ENCODE measurements at places on chromosomes 12 and 14.

- DNase-seq = no peak
Measured at GRCh38 chr12:2267703-2268470, 215.1 kb downstream of the CACNA1C start.

- peak; percentile 69 for DNase-seq
Measured at GRCh38 chr12:123937707-123938591, 34.7 kb downstream of the CCDC92 start.

GRCh38 chr14:91926131-91926890 lies 21.2 kb downstream of the FBLN5 start:
- DNase-seq = no peak

DNA sequence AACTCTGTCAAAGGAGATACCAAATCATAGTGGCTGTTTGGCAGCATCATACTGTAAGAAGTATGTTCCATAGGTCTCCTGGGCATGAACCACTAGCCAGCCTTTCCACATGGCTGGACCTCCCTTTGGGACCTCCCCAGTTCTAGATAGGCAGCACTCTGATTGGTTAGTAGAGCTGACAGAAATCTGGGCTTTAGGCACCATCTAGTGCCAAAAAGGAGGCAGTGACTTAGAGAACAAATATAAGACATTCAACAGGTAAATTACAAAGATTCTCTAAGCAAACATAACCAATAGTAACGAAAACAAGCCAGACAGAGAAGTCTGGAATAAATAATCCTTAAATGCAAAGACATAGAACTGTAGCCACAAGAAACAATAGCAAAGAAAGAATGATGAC lies 148.0 kb upstream of the PDE3A start:
- DNase-seq = no peak

DNA sequence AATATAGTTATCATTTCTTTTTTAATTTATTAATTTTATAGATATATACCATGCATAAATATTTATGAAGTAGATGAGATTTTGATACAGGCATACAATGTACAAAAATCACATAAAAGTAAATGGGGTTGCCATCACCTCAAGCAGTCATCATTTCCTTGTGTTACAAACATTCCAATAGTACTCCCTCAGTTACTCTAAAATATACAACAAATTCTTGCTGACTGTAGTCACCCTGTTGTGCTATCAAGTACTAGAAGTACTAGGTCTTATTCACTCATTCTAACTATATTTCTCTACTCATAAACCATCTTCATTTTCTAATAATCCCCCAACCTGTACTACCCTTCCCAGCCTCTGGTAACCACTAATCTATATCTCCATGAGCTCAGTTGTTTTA lies 432.6 kb upstream of the SYT1 start:
- no peak for DNase-seq

DNA sequence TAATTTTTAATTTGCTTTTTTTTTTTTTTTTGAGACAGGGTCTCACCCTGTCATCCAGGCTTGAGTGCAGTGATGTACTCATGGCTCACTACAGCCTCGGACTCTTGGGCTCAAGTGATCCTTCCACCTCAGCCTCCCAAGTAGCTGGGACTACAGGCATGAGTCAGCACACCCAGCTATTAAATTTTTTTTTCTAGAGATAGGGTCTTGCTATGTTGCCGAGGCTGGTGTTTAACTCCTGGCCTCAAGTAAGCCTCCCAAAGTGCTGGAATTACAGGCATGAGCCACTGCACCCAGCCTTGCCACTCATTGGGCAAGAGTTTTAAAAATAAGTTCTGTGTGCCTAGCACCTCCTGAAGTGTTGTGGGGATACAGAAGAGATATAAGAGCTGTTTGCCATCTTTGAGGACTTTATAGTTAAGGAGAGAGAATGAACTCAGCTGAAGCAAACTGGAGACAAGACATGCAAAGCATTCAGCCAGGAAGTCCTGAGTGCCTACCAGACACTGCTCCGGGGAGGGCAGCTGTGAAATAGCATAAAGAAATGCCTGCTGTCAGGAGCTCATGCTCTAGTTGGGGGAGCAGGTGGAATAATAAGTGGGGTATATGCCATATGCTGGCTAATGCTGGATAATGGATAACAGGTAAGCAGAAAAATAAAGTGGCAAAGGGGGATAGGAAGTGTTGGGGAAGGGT lies 15.0 kb upstream of the EMP1 start:
- DNase-seq = no peak

DNA sequence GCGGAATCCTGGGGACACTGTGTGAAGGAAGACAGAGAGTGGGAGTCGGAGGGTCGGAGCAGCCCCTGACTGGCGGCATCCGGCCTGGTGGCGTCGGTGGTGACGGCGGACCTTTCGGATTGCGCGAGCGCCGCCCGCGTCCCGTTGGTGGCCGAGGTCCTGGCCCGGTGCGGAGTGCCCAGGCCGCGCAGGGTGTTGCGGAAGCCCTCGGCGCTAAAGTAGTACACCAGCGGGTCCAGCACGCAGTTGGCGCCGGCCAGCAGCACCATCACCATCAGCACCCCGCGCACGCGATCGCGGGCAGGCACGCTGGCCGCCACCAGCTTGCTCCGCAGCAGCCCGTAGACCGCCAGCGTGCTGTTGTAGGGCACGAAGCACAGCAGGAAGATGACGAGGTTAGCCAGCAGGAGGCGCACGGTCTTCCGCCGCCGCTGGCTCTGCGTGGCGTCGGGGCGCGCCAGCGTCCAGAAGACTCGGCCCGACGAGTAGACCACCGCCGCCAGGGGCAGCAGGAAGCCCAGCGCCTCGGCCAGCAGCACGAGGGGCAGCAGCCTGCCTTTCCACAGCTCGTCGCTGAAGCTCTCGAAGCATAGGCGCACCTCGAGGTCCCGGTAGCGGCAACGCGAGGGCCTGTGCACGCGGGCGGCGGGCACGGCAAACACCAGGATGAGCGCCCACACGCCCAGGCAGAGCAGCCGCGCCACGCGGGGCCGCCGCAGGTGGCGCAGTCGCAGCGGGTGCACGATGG lies 13.1 kb upstream of the CHD4 start:
- peak; percentile 37 for DNase-seq

DNA sequence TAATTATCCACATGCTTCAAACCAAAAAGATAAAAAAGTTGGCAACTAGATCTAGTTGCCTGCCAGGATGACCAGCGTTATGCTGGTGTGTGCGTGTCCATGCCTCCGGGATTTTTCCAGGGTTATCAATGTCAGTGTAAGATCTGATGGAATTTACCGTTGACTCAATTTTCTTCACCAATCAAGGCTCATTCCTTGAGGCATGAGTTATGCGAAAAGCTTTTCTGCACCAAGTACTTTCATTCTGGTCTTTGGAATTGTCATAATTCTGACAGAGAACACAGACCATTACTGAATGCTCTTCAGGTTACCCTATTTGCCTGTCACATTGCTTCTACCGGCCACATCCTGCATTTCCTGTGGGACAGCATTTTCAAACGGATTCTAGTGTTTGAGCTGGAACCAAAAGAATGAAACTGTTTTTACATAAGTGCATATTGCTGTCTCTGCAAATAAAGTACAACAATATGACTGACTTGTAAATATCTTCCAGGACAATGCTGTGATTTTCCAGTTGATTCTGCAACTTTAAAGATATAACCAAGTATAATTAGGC lies 91.8 kb downstream of the DUSP16 start:
- DNase-seq = no peak

DNA sequence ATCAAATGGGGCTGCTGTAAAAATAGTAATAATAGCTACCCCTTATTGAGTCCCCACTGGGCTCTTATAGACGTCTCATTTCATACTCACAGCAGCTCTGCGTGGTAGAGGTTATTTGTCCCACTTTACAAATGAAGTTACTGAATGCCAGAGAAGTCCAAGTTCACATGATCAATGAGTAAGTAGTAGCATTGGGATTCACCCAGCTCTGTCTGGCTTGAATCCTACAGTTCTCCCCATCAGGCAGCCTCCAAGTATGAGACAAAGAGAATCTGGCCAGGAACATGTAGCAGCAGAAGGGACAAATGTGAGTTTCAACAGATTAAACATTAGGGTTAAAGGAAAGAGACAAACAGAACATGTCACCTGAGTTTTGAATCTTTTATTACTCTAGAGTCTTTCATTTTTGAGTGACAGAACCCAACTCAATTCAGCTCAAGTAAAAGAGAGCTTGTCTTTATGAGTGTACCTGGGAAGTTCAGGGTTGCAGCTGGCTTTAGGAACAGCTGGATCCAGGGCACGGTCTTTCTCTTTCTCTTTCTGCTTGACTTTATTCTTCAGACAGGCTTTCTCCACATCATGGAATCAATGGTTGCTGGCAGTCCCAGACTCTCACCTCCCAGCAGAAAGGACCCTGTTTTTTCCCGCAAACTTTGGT lies 64.1 kb upstream of the JDP2 start:
- DNase-seq = no peak

- DNase-seq = no peak
Measured at GRCh38 chr12:53067074-53067992, 11.9 kb downstream of the SPRYD3 start.

- no peak for DNase-seq
Measured at GRCh38 chr12:57881475-57881874, 34.9 kb upstream of the CTDSP2 start.

DNA sequence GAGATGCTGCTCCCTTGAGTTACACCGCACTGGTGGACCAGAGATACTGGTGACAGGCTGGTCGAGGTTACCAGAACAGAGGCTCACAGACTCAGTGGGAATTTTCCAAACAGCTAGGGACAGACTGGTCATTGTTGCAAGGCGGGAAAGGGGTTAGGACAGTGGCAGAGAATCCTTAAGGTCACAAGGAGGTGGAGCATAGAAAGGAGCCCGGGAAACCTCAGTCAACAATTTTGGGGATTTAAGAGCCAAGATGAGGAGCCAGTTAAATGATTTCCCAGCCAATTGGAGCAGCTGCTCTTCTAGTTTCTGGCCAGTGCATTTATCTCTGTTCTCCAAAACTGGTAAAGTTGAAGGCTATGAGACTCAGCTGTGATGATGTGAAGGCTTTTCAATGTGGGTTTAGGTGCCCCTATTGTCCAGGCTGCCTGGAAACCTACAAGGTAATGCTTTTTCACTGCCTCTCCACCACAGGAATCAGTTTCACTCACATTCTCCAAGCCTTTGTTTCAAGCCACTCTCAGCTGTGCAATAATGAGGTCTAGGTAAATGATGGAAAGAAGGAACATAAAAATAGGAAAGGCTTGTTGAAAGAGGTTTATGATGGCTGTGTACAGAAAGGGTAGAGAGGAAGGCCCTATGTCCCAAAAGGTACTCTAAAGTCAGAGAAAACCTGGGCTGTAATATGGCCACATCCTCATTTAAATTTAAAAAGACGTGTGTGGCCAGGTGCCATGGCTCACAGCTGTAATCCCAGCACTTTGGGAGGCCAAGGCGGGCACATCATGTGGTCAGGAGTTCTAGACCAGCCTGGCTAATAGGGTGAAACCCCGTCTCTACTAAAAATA lies 7.0 kb upstream of the TNS2 start:
- DNase-seq = no peak

DNA sequence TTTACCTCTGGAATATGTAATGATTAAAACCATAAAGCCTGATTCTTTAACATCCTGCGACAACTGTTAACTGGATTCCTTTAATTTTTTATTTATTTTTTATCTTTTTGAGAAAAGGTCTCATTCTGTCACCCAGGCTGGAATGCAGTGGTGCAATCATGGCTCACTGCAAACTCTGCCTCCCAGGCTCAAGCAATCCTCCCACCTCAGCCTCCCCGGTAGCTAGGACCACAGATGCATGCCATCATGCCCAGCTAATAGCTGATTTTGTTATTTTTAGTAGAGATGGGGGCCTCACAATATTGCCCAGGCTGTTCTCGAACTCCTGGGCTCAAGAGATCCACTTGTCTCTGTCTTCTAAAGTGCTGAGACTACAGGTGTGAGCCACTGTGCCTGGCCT lies 3.7 kb downstream of the MYBPC1 start:
- DNase-seq = no peak

GRCh38 chr12:89424389-89424788 lies 72.1 kb upstream of the DUSP6 start:
- DNase-seq = no peak

GRCh38 chr14:69363055-69363454 lies 35.0 kb downstream of the ERH start:
- DNase-seq = no peak

DNA sequence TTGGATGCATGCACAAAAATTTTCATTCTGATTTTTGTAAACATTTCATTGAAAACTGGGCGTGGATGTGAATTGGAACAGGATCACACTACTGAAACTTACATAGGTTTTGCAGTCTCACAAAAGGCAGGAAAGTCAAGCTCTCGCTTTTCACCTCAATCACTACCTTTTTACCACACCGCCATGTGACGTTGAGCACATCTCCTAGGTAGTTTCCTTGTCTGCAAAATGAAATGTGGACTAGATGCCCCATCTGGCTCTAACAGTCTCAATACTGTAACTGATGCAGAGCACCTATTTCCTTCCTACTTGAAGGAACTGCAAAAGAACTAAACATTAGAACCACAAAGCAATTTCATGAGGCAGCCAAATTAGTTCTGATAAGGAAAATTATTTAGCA lies 4.4 kb upstream of the YY1 start:
- DNase-seq = no peak

GRCh38 chr12:94749890-94750289 lies 99.5 kb upstream of the TMCC3 start:
- no peak for DNase-seq

DNA sequence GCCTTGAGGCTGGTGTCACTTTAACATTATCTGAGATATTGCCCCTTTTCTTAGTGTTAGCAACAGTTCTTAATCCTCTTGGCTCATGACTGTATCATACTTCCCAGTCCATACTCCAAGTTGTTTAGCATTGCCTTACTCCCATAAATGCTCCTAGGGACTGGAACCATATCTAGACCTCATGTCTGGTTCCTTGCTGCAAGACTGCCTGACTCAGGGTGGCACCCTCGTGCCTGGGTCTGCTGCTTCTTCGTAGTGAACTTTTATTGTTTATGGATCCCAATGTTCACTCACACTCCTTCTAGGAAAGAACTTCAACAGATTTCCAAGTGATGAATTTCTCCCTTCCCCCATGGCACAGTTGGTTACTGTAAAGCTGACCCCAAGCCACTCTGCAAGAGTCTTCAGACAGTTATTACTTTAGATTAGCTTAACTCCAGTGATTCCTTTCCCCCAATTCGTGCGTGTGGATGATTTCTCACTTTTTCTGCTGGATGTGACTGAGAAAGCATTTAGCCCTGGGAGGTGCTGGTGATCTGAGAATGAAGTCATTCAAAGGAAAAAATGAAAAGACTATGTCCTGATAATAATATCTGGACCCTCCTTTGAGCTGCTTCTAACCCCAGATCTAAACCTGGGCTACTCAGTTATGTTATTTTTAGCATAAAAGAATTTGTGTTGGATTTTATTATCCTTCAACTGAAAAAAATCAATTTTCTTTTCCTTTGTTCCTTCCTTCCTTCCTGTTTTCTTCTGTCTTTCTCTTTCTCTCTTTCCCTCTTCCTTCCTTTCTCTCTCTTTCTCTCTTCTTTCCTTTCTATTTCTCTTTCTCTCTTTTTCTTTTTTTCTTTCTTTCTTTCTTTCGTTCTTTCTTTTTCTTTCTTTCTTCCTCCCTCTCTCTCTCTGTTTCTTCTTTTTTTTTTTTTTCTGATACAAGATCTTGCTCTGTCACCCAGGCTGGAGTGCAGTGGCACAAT lies 47.5 kb upstream of the PPP1R12A start:
- DNase-seq = no peak

- no peak for DNase-seq
Measured at GRCh38 chr14:33218026-33218425, 279.3 kb downstream of the NPAS3 start.

Measured in activated gamma-delta T cell treated with Interleukin-2 at 50 U/mL for 16 hours (primary cell).